ENCODE measurements at places on chromosomes 7 and 10.

- no peak for DNase-seq
Observed at GRCh38 chr7:127587663-127588018, 570 bp upstream of the ARF5 start.

GRCh38 chr7:13132314-13132713, 444.9 kb downstream of the ARL4A start:
- DNase-seq, result no peak

DNA sequence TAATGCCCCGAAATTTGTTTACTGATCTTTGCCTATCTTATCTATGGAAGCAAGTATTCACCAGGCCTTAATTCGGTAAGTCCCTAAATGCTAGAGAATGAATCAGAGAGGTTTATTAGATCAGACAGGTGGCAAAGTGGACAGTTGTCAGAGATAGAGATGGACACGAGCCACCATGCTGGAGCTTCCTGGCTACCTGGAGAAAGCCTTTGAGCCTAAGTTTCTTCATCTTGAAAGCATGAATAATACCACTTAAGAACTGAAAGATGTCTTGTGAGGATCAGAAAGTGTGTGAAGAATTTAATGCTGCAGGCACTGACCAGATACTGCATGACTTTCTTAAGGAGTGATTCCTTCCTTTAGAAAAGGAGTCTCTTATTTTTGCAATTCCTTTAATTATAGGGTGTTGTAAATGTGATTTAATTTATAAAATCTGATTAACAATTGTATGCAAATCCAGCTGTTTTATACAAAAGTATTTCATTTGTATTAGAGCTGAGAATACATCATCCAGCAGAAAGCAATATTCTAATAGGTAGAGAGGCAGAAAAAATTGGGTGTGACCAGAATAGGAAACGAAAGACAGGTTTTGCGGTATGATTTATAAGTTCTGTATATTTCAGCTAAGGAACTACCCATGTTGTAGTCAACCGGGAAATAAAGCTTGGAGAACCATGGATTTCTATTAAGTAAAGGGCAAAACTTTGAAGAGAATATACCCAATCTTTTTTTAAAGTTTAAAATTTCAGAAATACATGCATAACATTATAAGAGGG, 82.7 kb downstream of the SMURF1 start:
- no peak for DNase-seq

GRCh38 chr7:154844955-154845354, 158.0 kb downstream of the PAXIP1 start:
- DNase-seq, result no peak

GRCh38 chr10:52597189-52597863, 175.3 kb downstream of the MBL2 start:
- DNase-seq, result no peak
